ENCODE measurements at places on chromosomes 12 and 14.
A peak's percentile ranks its signal among the peaks of the same experiment; 100 is the strongest.

DNA sequence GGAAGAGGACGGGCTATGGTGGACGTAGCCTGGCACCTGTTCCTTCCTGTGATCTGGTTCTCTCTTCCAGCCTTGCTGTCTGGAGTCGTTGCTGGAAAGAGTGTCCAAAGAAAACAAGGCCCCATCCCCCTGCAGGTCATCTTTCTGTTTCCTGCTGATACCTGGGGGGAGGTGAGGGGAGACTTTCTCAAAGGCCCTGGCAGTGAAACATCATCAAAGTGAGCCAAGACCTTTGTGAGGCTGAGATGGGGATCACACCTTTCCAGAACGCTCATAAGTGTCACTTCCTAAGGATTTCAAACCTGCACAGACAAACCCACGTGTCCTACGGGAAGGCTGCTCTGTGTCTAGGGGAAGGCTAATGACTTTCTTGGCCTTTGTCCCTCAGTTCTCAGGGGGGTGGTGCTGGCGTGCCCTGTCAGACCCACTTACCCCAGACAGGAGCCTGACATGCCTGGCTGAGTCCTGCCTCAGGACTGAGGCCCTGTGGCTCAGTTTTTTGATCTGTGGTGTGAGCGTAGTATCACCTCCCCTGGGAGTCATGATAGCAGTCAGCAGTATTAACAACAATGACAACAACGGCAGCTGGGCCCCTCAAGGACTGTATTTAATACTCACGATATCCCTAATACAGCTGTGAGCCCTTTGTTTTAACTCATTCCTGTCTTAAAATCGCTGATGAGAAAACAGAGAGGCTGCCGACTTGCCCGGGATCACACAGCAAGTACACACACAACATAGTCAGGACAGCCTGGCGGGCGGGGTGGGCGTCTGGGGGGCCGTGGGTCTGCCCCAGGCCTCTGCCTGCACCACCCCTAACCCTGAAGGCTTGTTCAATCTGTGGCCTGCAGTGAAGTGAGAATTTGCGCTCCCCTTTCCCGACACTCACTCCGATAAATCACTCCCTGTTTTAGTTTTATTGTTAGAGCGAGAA, 235.2 kb downstream of the SLC41A2 start:
- peak; percentile 98 for DNase-seq

DNA sequence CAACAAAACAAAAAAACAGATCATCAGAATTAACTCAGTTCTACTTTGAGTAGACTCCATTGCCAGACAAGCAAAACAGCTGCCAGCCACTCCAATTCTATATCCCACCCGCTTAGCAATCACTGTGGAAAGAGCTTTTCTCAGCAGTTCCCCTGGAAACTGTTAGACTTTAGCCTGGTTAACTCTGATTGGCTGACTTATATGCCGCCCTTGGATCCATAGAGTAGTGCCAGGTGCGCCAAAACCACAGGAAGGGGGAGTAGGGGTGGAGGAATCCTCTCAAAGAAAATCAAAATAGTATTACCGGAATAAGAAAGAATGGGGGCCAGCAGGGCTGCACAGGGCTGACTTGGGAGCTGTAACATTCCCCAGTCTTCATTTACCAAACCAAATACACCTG, 5.4 kb upstream of the EML5 start:
- DNase-seq, result no peak

- no peak for DNase-seq
These were observed 92.7 kb upstream of the DNM1L start for GRCh38 chr12:32586390-32586789.

GRCh38 chr12:11837216-11837934, 187.9 kb downstream of the ETV6 start:
- DNase-seq, result no peak

- no peak for DNase-seq
These were observed 25.0 kb downstream of the SH2B3 start for GRCh38 chr12:111430433-111431353.

Measured in SK-N-DZ (cell line).